ENCODE measurements at places on chromosomes 12 and 14.

- DNase-seq = no peak
Observed at GRCh38 chr12:68231229-68231628, 5.6 kb upstream of the IL26 start.

GRCh38 chr14:56357428-56357827, 222.2 kb upstream of the TMEM260 start:
- no peak for DNase-seq

GRCh38 chr12:109681986-109682707, 31.5 kb upstream of the FAM222A start:
- DNase-seq = no peak

DNA sequence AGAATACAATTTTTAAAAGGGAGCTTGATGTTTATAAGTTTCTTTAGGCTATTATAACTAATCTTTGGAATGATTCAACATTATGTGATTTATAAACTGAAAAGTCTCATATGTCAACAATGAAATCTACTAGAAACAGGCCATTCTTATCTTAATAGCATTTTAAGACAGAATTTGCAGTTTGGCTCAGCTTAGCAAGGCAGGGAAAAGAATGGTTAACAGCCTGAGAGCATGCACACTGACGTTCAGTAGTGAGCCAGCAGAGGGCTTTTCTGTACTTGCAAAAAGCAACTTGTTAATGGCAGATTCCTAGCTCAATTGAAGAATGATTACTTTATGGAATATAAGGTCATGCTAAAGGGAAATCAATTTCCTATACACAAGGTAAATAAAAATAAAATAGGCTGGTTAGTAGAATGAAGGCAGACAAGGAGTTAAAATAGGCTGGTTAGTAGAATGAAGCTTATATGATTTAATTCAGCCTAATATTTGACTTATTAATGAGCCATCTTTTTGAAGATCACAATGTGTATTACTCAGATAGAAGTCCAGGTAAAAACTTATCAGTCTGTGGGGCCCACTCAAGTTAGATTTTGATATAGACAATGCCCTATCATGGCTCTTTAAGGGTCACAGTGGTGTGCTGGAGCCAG, 95.9 kb downstream of the OTOGL start:
- peak; percentile 51 for DNase-seq

- no peak for DNase-seq
Observed at GRCh38 chr12:113940357-113941207, 25.5 kb downstream of the RBM19 start.

DNA sequence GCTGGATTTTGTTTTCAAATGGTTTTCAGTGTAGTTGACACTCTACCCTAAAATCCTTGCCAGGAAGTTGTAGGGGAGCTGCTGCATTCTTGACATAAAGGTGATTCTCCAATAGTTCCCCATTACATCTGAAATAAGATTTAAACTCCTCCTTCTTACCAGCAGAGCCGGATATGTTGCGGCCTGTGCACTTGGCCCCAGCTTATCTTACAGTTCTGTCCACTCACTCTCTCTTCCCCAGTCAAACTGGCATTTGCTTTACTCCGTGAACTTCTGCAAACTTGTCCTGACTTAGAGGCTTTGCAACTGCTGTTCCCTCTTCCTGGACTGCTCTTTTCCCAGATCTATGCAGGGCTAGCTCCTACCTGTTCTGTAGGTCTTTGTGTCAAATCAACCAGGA, 929.5 kb downstream of the VRK1 start:
- DNase-seq = no peak

DNA sequence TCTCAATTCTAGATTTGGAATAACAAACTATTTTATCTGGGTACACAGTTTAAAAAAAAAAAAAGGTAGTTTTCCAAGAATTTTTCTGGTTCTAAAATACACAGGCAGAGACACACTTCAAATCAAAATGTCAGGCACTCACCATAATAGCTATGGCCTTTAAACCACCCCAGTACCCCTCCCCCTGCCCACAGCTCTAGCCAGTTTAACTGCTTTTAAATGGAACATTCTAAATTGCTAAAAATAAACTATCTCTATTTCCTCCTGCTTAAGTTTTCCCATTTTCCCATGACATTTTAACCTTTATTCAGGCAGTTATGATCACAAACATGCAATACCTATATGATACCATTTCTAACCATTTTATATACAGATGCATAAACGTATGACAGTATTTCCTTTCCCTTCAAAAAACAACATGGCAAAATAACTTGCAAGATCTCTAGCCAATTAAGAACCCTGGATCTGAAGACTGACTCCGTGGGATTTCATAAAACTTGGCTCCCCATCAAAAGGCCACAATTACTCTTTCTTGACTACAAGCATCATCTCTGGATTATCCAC, 46.3 kb downstream of the PPP2R5E start:
- DNase-seq = no peak

DNA sequence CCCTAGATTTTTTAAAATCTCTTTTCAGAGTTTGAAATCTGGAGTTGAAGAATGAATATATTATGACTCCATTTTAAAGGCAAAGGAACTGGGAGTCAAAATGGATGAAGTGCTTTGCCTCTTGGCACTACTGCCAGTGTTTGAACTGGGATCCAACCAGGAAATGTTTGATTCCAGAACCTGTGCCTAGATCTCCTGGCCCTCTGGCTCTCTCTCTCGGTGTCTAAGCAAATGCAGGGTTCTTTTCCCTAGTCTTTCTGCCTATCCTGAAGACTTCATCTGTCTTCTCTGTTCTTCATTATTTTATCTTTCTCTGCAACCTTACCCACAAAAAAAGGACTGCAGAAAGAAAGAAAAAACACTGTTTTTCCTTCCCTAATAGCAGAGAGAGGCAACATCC, 17.0 kb downstream of the BTG1 start:
- no peak for DNase-seq

GRCh38 chr14:83850092-83850491, 1679.9 kb upstream of the FLRT2 start:
- no peak for DNase-seq

DNA sequence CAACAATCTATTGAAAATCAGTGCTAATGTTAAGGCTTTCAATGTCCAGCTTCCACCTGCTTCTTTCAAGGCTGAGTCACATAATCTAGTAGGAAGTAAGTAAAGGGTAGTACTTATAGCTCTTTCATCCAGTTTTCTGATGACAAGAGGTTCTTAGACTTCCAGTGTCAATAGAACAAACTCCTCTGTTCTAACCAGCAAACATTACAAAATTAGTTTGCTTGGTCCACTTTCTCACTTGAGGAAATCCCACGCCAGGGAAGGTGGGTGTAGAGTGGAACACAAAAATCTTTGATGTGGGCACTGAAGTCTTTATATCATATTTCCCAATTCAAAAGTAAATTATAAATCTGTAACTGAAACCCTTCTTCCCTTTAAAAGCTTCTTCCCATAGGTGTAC, 2.6 kb downstream of the NPC2 start:
- DNase-seq = no peak

DNA sequence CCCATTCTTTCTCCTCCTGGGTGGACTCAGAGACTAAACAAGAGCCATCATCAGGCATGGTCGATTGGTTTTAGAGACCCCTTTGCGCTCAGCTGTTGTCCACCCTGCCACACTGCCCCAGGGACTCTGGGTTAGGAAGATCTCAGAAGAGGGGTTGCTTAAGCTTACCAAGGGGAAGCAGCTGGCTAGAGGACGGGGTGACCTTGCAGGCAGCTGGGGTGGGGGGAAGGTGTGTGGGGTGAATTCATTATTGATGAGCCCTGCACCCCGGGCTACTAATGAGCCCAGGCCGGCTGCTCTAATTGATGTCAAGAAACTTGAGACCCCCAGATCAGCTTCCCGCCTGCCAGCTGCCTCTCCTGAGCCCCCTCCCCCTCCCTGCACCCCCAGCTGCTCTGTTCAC, 8.7 kb upstream of the ZNF385A start:
- no peak for DNase-seq

DNA sequence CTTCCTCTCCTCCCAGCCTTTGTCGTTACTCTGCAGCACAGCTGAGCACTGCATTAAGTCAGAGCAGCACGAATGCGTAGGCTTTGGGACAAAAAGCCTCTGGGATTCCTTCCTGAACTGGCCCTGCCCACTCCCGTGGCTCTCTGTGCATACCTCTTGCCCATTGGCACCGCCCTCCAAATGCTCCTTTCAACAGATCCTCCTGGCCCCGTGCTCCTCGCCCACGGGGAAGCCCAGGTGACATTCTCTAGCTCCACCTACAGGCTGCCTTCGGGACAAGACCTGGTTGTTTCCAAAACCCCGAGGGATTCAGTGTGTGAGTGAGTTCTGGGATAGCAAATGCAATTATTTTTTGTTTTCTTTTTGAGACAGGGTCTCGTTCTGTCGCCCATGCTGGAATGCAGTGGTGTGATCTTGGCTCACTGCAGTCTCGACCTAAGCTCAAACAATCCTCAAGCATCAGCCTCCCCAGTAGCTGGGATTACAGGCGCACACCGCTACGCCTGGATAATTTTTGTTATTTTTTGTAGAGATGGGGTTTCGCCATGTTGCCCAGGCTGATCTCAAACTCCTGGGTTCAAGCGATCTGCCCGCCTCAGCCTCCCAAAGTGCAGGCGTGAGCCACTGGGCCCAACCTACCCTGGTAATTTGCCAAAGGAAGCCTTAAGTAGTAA, 17.9 kb upstream of the TDRD9 start:
- peak; percentile 69 for DNase-seq

Data from NCI-H446 (cell line).